ENCODE measurements at places on chromosomes 1 and 21. TPM values are rescaled to one million over a fixed set of nuclear protein-coding genes. Genes with fewer than 3 reads are reported as not detected.

SPRR2F gene
- not detected for total RNA-seq

PDE9A gene
- not detected for total RNA-seq

OR10K2 gene
- not detected for total RNA-seq

RNF186 gene
- total RNA-seq = not detected

SLC5A9 gene
- total RNA-seq = not detected

LCE1E gene
- not detected for total RNA-seq

FNBP1L gene
- total RNA-seq = 23.3 TPM

CRP gene
- not detected for total RNA-seq

AADACL4 gene
- not detected for total RNA-seq

Measured in mesangial cell (primary cell).